GM12892 (cell line): ENCODE measurements at places on chromosomes 1 and 21.
A peak's percentile ranks its signal among the peaks of the same experiment; 100 is the strongest.

GRCh38 chr1:220879076-220879508 lies at the start of gene HLX:
Gene HLX, plus strand, starts transcription at chr1:220879443. Its CDS starts 415 bp downstream, at chr1:220879858.
- DNase-seq = peak; percentile 69

DNA sequence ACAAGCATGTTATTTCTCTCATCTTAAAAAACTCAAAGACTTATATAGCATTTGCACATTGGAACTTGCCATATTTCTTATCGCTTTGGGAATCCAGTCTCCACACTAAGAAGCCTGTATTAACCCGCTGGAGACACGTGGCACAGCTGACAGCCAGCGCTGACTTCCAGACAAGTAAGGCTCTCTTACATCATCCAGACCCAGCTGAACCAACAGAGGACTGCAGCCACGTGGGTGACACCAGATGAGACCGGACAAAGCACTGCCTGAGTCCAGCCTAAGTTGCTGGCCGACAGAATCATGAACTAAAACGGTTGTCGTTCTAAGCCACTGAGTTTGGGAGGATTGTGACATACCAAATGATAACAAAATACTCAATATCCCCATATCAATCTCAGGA lies 6.3 kb upstream of the CD247 start:
- DNase-seq = no peak

- no peak for DNase-seq
These were observed 749 bp downstream of the AKIRIN1 start for GRCh38 chr1:38991638-38992411.

DNA sequence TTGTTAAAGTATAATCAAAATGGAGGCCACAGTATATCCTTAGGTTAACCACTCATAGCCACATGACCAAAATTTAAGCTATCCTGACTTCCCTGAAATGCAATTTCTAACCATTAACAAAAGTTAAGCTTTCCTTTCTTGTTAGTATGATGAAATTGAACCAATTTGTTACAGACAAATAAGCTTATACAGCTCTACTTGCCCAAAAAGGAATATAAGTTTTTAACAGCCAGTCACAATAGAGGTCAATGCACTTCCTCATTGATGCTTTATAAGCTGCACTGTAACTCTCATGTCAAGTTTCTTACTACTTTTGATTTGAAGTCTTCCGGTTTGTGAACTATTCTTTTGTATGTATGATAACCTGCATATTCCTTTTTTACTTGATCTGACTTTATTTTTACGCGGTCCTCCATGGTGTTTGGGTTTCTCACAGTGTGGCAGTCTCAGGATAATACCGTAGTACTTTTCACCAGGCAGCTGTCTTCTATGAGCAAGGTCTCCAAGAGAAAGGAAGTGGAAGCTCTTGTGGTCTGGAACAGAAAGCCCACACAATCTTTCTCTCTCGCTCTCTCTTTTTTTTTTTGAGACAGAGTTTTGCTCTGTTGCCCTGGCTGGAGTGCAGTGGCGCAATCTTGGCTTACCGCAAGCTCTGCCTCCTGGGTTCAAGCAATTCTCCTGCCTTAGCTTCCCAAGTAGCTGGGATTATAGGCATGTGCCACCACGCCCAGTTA lies 331.6 kb downstream of the SRGAP2C start:
- no peak for DNase-seq

- DNase-seq = no peak
These were observed 90.7 kb downstream of the RHOU start for GRCh38 chr1:228825840-228826484.

- DNase-seq = no peak
These were observed 453.8 kb downstream of the NEGR1 start for GRCh38 chr1:71828431-71829012.

GRCh38 chr1:160116283-160117147 lies 956 bp downstream of the ATP1A2 start:
- DNase-seq = no peak

GRCh38 chr1:216919060-216919970 lies 196.1 kb upstream of the ESRRG start:
- DNase-seq = no peak

DNA sequence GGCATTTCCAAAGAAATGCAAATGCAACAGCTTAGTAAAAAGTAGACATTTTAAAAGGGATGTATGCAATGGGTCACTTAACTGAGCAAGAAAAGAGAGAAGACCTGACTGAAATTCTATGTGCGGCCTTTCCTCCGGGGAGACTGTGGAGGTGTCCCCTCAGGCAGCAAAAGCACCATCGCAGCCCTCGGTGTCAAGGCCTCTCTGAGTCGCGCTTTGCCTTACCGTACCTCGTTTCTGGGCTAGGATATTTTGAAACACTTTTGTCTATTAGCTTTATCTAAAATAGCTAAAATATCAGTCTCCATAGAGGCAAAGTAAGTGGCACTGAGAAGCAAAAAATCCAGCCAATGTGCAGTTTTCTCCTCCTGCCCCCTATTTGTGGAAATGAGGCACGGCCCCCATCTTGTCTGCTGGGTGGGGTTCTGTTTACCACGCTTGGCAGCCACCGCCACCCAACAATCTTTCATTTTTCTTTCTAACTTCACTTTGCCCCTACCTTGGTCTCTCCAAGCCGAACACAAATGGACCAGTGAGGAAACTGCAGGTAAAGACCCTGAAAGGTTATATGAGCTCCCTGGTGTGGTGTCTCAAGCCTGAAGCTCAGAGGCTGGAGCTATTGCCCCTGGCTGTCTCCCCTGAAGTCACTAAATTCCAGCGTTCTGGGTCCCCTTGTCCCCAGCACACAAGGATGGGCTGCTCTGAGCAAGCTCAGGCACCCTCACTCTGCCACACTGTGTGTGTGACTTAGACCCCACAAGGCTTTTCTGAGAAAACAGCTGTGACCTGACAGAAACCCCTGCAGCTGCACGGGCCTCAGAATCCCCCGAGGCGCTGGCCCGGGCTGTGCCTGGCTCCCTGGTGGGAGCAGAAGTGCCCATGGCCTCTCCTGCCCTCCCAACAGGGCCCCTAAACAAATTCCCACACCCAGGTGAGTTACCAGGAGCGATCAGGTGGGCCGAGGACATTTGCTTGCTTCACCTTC lies 1.6 kb downstream of the CD247 start:
- no peak for DNase-seq

DNA sequence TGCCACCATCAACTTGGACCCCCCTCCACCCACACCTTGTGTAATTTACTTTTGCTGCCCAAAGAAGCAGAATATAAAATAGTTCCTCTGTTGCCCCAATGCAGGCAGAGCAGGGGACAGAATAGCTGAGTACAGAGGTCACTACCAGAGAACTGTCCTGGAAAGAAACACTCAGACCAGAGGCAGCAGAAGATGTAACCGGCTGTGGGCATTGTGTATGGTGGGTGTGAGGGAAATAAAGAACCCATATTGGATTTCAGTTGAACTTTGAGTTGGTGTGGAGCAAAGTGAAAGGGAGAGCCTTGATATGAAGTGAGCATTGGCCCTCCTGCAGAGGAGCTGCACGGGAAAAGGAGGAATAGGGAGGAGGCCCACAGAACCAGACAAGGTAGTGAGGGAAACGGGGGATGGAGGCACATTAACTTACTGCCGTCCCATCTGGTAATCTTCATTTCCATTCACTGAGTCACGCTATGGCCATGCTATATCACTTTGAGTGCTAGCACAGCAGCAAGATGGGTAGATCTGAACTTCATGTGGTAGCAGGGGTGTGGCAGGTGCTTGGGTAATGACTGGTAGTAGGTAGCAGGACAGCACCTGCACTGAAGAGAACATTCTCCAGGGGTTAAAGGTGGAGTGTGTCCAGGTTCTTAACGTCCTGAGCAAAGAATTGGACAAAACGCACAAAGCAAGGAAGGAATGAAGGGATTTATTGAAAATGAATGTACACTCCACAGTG lies 56.3 kb upstream of the FBXO28 start:
- DNase-seq = no peak

- no peak for DNase-seq
These were observed 67.7 kb downstream of the SDCCAG8 start for GRCh38 chr1:243323491-243323890.

DNA sequence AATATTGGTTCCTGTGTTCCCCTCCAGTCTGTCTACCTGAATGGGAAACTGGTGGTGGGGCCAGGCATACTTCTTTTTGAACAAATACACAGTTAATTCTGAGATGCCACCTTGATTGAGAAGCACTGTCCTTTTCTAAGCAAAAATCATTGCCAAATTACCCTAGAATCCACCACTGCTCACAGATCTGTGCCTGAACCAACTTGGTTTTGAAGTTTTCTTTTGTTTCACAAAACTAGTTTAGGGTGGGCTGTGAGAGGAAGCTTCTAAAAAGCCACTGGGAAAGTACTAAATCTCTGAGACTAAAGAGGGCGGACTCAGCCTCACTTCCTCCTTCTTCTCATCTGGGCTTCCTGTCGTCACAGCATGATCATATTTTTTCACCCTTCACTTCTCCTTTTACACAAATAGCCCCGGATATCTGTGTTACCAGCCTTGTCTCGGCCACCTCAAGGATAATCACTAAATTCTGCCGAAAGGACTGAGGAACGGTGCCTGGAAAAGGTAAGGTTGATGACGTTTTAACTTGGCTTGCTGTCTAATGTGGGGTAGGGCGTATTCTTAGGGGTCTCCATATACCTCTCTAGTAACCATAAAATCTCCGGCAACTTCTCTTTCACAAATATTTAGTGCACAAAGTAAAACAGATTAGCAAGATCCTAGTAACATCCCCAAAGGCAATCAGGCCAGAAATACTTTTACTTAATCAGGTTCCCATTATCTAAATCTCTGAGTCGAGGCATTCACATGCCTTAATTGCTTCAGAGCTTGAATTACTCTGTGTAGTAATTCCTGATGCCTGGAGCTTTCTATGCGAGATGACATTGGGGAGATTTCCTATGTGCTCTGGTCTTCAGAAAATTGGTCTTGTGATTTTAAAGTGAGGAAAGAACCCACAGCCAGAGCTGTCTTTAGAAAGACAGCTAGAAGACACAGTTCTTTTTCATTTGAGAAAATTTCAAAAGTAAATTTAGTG lies at the start of gene CD53:
TSS of gene CD53 (plus strand) at position 404 of the 976 bp plus-strand sequence. CDS start 18,261 bp downstream, outside the sequence.
- DNase-seq = no peak

GRCh38 chr21:36323032-36323431 lies 3.0 kb downstream of the MORC3 start:
- no peak for DNase-seq

DNA sequence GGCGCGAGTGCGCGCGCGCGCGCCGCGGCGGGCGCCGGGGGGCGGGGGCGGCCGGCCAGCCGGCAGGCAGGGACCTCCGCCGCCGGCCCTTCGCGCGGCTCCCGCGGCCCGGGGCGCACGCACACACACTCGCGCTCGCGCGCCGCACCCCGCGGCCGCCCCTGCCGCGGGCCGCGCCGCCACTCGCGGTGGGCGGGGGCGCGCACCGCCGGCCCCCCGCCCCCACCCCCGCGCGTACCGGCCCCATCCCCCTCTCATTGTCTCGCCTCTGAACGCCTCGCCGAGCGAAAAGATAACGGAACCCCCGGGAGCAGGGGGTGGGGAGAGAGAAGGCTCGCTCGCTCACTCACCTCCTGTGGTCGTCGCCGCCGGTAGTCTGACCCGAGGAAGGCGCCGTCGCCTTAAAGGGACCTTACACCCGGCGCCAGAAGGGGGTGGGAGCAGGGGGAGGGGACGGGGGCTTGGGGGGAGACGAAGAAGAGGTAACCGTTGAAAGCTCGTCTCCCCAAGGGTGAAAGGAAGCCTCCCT lies 428 bp downstream of the POGZ start:
- peak; percentile 57 for DNase-seq

- no peak for DNase-seq
These were observed 15.3 kb downstream of the UCK2 start for GRCh38 chr1:165842671-165843129.

DNA sequence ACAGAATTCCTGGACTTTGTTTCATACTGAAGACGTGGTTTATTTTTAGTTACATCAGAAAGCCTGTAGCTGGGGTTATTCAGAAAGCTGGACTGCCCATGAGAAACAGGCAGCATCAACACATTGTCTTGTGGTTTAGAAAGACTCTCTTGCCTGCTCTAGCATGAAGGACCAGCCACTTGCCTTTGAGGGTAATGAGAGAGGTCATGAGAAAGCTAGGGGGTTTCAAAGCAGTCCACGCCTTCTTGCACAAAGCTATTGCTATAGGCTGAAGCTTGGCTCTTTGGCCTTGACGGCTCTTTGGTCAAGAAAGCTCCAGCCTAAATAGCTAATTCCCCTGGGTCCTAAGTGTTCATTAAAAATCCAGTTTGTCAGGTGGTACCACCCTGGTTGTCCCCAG lies 208.1 kb downstream of the PRDM2 start:
- no peak for DNase-seq
